Left lung (tissue), 14 donors: ENCODE measurements at places on chromosomes 3 and 15. TPM values are rescaled to one million over a fixed set of nuclear protein-coding genes. Genes with fewer than 3 reads are reported as not detected.

DNA sequence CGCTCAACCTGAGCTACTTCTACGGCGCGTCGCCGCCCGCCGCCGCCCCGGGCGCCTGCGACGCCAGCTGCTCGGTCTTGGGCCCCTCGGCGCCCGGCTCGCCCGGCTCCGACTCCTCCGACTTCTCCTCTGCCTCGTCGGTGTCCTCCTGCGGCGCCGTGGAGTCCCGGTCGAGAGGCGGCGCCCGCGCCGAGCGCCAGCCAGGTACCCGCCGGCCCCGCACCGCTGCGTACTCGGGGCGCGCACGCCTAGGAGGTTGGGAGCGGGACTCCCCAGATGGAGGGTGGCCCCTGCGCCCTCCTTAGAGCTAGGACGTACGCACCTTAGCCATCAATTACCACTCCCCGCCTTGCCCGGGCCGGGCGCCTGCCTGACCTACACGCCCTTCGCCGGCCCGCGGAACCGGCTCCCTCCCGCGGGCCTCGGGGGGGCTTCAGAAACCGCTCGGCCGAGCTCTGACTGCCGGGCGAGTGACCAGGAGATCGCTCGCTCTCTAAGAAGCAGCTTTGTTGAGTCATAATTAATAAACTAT lies 466 bp downstream of the NFKBIZ start:
- DNase-seq, result peak; percentile 92
- no peaks in the 10 kb centered on the region for H3K27me3 ChIP-seq
- peaks cover 6% of the 10 kb centered on the region for H3K4me1 ChIP-seq
- H3K27ac ChIP-seq, result peak overlapping the region; percentile 100

- H3K36me3 ChIP-seq, result no peaks in the 10 kb centered on the region
- H3K27me3 ChIP-seq, result no peaks in the 10 kb centered on the region
- no peaks in the 10 kb centered on the region for H3K4me1 ChIP-seq
- no peak overlapping the region for H3K27ac ChIP-seq
- no peak for DNase-seq
Measured at GRCh38 chr15:37709669-37710068, 224.8 kb upstream of the TMCO5A start.

The SMCO1 gene
- total RNA-seq, result not detected

The ANKRD63 gene
- total RNA-seq, result not detected

The RTP3 gene
- total RNA-seq, result not detected

- H3K36me3 ChIP-seq, result no peaks in the 10 kb centered on the region
- H3K4me3 ChIP-seq, result no peak overlapping the region
Measured at GRCh38 chr15:81222007-81222406, 25.3 kb downstream of the IL16 start.

DNA sequence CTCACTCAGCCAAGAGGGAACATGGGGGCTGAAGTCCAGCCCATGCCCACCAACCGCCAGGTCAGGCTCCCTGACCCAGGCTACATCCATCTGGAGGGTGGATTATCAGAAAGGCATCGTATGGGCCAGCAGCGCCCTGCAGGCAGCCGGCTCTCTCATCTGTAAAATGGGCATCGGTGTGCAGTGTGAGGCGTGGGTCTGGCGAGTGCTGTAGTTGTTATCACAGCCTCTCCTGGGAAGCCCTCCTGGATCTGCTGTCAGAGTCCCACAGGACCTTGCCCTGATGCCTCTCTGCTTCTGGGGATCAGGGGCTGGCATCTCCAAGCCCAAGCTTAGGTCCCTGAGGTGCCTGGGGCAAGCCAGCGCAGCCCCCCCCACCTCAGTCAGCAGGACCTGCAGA lies 27.4 kb downstream of the CFAP100 start:
- no peak overlapping the region for H3K4me3 ChIP-seq
- peaks cover 3% of the 10 kb centered on the region for H3K36me3 ChIP-seq
- H3K4me1 ChIP-seq, result no peaks in the 10 kb centered on the region
- no peaks in the 10 kb centered on the region for H3K27me3 ChIP-seq

The GABRB3 gene
- total RNA-seq, result 0.94 TPM

DNA sequence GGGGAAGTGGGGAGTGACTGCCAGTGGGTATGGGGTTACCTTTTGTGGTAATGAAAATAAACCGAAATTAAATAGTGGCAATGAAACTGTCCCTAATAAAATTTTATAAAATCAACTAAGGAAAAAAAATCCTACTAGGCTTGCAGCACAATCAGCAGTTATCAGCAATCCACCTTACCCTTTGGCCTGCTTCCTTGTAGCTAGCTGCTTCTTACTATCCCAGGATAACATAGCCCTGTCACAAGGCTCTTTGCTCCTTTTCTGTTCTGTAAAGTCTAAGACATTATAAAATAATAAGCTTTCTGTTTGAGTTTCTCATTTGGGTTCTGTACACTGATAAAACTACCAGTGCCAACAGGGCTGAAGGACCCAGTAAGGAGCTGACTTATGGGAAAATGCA lies 23.0 kb upstream of the CTXND1 start:
- no peak overlapping the region for H3K4me3 ChIP-seq
- H3K27ac ChIP-seq, result no peak overlapping the region
- H3K36me3 ChIP-seq, result no peaks in the 10 kb centered on the region
- no peaks in the 10 kb centered on the region for H3K4me1 ChIP-seq
- DNase-seq, result no peak

- peaks cover 13% of the 10 kb centered on the region for H3K36me3 ChIP-seq
- DNase-seq, result no peak
- no peaks in the 10 kb centered on the region for H3K4me1 ChIP-seq
- no peak overlapping the region for H3K27ac ChIP-seq
Measured at GRCh38 chr3:48077815-48078214, 61.6 kb upstream of the MAP4 start.

- no peak overlapping the region for H3K27ac ChIP-seq
- DNase-seq, result no peak
- H3K4me1 ChIP-seq, result no peaks in the 10 kb centered on the region
- no peaks in the 10 kb centered on the region for H3K36me3 ChIP-seq
- no peaks in the 10 kb centered on the region for H3K27me3 ChIP-seq
- H3K4me3 ChIP-seq, result no peak overlapping the region
Measured at GRCh38 chr3:10400050-10400748, 79.3 kb upstream of the SEC13 start.

The IQCF5 gene
- total RNA-seq, result not detected

- peaks cover 79% of the 10 kb centered on the region for H3K4me1 ChIP-seq
- H3K36me3 ChIP-seq, result no peaks in the 10 kb centered on the region
- no peak for DNase-seq
- H3K27ac ChIP-seq, result peak overlapping the region; percentile 92
Measured at GRCh38 chr3:37994639-37994972, 4.0 kb downstream of the VILL start.

The SQOR gene
- 116 TPM for total RNA-seq

GRCh38 chr3:165502707-165503106 lies 306.5 kb upstream of the SLITRK3 start:
- H3K4me1 ChIP-seq, result no peaks in the 10 kb centered on the region
- no peak for DNase-seq
- H3K36me3 ChIP-seq, result no peaks in the 10 kb centered on the region
- H3K27ac ChIP-seq, result no peak overlapping the region

GRCh38 chr3:55622733-55623132 lies 135.6 kb upstream of the WNT5A start:
- no peaks in the 10 kb centered on the region for H3K27me3 ChIP-seq
- no peak overlapping the region for H3K4me3 ChIP-seq
- H3K4me1 ChIP-seq, result peaks cover 20% of the 10 kb centered on the region
- H3K27ac ChIP-seq, result no peak overlapping the region
- H3K36me3 ChIP-seq, result no peaks in the 10 kb centered on the region

GRCh38 chr3:115562636-115563267 lies 60.6 kb upstream of the GAP43 start:
- H3K36me3 ChIP-seq, result no peaks in the 10 kb centered on the region
- no peaks in the 10 kb centered on the region for H3K4me1 ChIP-seq
- DNase-seq, result no peak
- H3K27me3 ChIP-seq, result no peaks in the 10 kb centered on the region
- no peak overlapping the region for H3K27ac ChIP-seq

DNA sequence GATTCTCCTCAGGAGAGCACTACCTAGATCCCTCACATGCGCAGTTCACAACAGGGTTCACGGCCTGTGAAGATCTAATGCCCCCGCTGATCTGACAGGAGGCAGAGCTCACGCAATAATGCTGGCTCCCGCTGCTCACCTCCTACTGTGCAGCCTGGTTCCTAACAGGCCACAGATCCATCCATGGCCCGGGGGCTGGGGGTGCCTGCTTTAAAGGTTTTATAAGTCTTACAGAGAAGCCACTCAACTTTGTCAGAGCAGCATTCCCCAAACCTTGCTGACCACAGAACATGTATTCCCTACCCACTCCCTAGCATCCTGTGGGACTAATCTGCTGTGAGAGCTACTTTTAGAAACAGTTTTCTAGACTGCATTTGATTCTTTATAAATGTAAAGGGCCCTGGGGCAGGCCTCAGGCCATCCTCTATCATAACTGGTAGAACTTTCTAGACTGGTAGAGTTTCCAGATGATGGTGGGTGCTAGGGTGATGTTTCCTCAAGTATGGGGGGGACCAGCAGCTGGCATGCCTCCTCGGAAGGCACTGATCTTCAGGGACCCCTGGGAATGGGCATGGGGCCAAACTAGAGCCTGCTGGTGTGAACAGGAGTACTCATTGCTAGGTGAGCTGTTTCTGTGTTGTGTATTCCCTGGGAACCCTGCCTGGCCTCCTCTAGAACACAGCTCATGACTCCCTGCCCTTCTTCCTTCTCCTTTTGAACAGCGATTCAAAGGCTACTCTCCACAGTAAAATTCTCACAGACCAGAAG lies 25.7 kb upstream of the RAD18 start:
- H3K36me3 ChIP-seq, result no peaks in the 10 kb centered on the region
- no peak overlapping the region for H3K27ac ChIP-seq
- no peaks in the 10 kb centered on the region for H3K4me1 ChIP-seq
- H3K4me3 ChIP-seq, result no peak overlapping the region
- H3K27me3 ChIP-seq, result no peaks in the 10 kb centered on the region

GRCh38 chr3:120198305-120198878 lies 86.6 kb downstream of the GPR156 start:
- peaks cover 5% of the 10 kb centered on the region for H3K4me1 ChIP-seq
- H3K4me3 ChIP-seq, result no peak overlapping the region
- H3K27me3 ChIP-seq, result no peaks in the 10 kb centered on the region
- no peak overlapping the region for H3K27ac ChIP-seq

DNA sequence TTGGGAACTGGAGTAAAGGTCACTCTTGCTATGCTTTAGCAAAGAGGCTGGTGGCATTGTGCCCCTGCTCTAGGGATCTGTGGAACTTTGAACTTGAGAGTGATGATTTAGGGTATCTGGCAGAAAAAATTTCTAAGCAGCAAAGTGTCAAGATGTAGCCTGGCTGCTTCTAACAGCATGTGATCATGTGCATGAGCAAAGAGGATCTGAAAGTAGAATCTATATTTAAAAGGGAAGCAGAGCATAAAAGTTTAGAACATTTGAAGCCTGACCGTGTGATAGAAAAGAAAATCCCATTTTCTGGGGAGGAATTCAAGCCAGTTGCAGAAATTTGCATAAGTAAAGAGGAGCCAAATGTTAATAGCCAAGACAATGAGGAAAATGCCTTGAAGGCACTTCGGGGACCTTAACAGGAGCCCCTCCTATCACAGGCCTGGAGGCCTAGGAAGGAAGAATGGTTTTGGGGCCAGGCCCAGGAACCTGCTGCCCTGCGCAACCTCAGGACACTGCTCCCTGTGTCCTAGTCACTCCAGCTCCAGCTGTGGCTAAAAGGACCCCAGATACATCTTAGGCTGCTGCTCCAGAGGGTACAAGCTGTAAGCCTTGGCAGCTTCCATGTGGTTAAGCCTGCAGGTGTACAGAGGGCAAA lies 212.2 kb upstream of the LINGO1 start:
- H3K27ac ChIP-seq, result no peak overlapping the region
- no peak overlapping the region for H3K4me3 ChIP-seq
- H3K27me3 ChIP-seq, result no peaks in the 10 kb centered on the region
- no peaks in the 10 kb centered on the region for H3K4me1 ChIP-seq
- H3K36me3 ChIP-seq, result no peaks in the 10 kb centered on the region
- no peak for DNase-seq

- H3K36me3 ChIP-seq, result no peaks in the 10 kb centered on the region
- no peaks in the 10 kb centered on the region for H3K27me3 ChIP-seq
- H3K4me3 ChIP-seq, result no peak overlapping the region
Measured at GRCh38 chr3:107387555-107387954, 10.3 kb downstream of the CCDC54 start.

GRCh38 chr3:168839653-168840052 lies 743.9 kb upstream of the GOLIM4 start:
- no peaks in the 10 kb centered on the region for H3K27me3 ChIP-seq
- H3K4me1 ChIP-seq, result no peaks in the 10 kb centered on the region
- DNase-seq, result no peak

The FANCD2OS gene
- not detected for total RNA-seq

The SLC7A14 gene
- total RNA-seq, result not detected

- H3K27ac ChIP-seq, result no peak overlapping the region
- no peak for DNase-seq
- H3K4me3 ChIP-seq, result no peak overlapping the region
- no peaks in the 10 kb centered on the region for H3K27me3 ChIP-seq
Measured at GRCh38 chr3:190773948-190774347, 88.5 kb downstream of the GMNC start.

DNA sequence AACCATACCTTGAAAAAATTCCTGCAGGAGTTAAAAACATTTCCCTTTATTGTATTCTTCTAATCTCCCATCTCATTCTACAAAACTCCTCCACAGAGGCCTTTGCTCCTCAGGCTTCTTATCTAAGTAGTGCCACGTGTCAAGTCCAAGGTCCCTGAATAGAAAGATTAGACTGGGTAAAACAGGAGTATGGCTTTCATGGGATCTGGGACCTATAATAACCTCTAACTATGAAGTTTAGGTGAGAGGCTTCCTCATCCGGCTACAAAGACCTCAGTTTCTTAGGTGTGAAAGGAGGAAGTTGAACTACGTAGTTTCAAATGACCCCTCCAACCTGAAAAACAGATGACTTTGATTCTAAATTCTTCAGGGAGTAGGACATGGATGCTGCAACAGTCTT lies 20.0 kb downstream of the GPR15 start:
- DNase-seq, result no peak
- H3K27ac ChIP-seq, result no peak overlapping the region
- no peaks in the 10 kb centered on the region for H3K27me3 ChIP-seq
- no peaks in the 10 kb centered on the region for H3K4me1 ChIP-seq
- H3K36me3 ChIP-seq, result no peaks in the 10 kb centered on the region

DNA sequence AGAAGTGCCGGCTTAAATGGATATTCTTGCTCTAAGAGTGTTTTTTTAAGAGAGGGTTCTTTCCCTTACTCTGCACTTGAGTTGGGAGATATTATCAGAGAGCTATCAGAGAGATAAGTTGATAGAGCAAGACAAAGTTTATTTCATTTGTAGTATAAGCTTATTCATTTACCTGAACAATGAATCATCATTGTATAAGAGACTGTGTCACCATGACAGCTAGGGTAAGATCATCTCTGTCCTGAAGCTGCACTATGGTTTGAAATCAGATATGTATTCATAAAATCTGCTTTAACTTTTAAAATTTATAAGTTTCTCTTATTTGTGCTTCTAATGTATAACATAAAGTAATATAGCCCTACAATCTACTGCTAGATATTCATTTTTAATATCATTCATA lies 128.1 kb upstream of the ARL6 start:
- no peak overlapping the region for H3K27ac ChIP-seq
- no peak overlapping the region for H3K4me3 ChIP-seq
- no peaks in the 10 kb centered on the region for H3K36me3 ChIP-seq

The HSPBAP1 gene
- total RNA-seq, result 8.2 TPM
